NCI-H2081 (cell line): ENCODE measurements at places on chromosomes 16 and 17.

DNA sequence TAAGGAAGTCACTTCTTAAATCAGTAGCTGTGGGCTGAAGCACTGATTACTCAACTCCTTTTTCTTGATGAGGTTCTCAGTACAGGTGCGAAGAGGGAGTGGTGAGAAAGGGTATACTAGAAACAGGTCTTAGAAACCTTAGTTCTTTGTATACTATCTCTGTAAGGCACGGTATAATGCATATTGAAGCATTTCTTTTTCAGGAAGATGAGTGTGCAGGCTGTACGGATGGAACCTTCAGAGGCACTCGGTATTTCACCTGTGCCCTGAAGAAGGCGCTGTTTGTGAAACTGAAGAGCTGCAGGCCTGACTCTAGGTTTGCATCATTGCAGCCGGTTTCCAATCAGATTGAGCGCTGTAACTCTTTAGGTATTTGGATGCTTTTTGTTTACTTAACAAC, 39.2 kb downstream of the CYLD start:
- DNase-seq = no peak

GRCh38 chr17:27564463-27564862, 66.5 kb upstream of the LGALS9 start:
- no peak for DNase-seq

DNA sequence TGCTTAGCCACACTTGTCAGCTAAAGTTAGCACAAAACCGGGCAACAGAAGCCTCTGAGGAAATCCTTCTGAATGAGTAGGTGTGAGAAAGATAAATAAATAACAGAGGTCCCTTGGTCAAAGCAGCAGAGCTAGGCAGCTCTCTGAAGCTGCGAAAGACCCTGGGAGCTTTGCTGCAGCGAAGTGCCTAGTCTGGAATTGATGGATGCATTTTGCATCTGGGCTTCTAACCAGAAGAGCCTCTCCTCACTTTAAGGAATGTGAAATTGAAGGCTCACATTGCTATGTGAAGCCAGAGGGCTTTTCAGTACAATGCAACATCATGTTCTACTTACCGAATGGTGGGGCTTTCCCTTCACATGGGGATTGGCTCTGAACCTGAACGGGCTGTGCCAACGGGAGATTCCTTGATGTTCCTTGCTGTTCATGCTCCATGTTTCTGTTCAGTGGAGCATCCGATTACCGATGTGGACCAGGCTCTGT, 274.6 kb downstream of the HS3ST3B1 start:
- no peak for DNase-seq

- DNase-seq = no peak
These were observed 65.2 kb downstream of the KLHDC4 start for GRCh38 chr16:87700406-87701077.

GRCh38 chr16:53780051-53780450, 76.1 kb downstream of the FTO start:
- no peak for DNase-seq

GRCh38 chr17:51533821-51534220, 273.5 kb downstream of the UTP18 start:
- DNase-seq = no peak
